Lung microvascular endothelial cell (primary cell): ENCODE measurements at places on chromosomes 7 and 10. TPM values are rescaled to one million over a fixed set of nuclear protein-coding genes. Genes with fewer than 3 reads are reported as not detected.

GRCh38 chr7:134903073-134903790 lies 83.1 kb upstream of the AGBL3 start:
- no peak for DNase-seq

GRCh38 chr7:158355456-158356065 lies 232.1 kb downstream of the PTPRN2 start:
- no peak for DNase-seq

- DNase-seq: no peak
Measured at GRCh38 chr7:47347346-47347745, 234.6 kb downstream of the TNS3 start.

DNA sequence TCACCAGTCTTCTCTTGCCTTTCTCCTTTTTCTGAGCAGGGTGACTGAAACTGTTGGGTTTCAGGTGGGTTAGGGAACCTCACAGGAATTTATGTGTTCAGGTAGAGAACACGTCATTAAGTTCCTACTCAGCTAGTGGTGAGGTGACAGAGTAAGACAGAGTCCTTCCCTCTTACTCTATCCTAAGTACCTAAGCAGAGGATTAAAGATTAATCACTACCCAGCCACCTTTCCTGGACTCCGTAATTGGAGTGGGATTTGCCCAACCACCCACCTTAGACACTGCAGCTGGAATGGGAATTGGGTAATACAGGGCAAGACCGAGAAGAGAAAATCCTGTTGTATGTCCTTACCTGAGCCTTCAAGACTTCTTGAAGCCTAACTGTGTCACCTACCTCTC lies 158.1 kb downstream of the LRRC4 start:
- no peak for DNase-seq

GRCh38 chr10:92042541-92042940 lies 119.0 kb downstream of the BTAF1 start:
- no peak for DNase-seq

DNA sequence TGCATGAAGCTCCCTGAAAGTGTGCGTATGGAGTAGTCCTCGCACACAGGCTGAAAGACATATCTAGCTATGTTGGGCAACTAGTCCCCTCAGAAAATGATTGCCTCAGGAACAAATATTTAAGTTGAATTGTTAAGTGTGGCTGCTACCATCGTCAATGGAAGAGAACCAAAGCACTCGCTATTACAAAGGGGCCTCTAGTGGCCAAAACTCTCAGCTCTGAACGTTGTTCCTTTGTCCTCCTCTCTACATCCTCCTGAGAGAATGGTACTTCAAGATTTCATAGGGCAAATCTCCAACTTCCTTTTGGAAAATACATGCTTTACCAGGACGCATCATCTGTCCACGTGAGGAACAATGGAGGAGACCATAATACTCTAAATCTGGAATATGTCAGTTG lies 209.9 kb downstream of the NRG3 start:
- DNase-seq: peak; percentile 19

GRCh38 chr10:75739414-75740143 lies 308.2 kb downstream of the LRMDA start:
- no peak for DNase-seq

DNA sequence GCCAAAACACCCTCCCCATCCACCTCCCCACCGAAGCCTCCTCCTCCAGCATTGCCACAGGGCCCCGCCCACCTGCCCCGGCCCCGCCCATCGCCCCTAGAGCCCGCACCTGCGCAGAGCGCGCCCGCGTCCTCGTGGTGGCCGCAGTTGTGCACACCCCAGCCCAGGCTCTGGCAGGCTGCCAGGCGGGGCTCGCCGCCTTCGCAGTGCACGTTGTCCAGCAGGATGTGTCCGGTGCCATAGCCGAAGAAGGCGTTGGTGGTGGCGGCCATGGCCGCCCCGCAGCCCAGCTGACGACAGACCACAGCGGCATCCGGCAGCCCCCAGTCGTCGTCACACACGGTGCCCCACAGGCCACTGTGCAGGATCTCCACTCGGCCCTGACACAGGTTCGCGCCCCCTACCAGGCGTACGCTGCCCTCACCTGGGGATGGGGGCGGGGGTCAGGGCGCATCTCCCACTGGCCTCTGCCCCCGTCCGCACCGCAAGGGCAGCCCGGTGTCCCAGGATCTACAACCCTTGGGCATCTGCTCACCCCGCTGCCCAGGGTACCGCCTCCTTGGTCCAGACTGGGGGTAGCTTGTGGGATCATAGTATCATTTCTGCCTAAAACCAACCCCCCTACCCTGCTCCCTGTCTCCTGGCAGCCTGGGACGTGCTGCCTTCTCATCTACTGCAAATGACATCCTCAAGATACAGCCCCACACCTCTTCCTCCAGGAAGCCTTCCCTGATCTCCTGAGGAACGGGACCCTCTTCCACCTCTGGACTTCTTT lies 11.9 kb downstream of the SSC4D start:
- peak; percentile 75 for DNase-seq

GRCh38 chr7:97021747-97022490 lies 2.7 kb downstream of the DLX5 start:
- DNase-seq: no peak

DNA sequence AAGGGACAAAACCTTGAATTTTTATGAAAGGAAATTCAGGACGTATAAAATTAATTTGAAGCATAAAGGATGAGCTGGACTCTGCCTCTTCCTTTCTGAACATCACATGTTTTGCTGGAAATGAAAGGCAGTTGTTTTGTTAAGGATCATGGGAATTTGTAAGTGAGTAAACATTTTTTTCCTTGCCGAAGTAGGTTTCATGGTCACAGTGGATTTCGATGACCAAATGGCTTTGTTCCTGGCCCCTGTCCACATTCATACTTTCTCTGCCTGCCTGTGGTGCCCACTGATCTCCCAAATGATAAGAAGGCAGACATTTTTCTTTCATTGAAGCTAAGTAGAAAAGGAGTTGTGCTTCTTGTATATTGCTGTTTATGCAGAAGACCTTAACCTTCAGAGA lies 104.2 kb downstream of the ARID5B start:
- DNase-seq: peak; percentile 55

GRCh38 chr10:129956876-129957673 lies 7.0 kb downstream of the EBF3 start:
- no peak for DNase-seq

- DNase-seq: no peak
Measured at GRCh38 chr7:99287779-99288534, 15.3 kb downstream of the MYH16 start.

DNA sequence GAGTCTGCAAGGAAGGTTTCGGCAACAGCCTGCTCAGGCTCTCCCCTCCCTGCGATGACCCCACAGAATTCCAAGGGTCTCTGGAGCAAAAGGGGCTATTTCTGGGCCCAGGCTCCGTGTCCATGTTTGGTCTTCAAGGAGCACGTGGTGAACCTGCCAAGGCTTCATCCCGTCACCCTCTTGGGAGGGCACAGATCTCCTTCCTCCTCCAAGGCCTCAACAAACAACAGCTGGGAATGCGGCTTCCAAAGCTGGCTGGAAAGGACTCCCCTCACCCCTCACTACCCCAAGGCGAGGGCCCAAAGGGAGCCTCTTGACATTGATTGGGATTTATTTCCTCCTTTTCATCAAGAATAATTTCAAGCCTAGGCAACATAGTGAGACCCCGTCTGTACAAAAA lies 14.0 kb upstream of the KPNA7 start:
- no peak for DNase-seq

- no peak for DNase-seq
Measured at GRCh38 chr7:81433692-81434331, 336.0 kb downstream of the HGF start.

DNA sequence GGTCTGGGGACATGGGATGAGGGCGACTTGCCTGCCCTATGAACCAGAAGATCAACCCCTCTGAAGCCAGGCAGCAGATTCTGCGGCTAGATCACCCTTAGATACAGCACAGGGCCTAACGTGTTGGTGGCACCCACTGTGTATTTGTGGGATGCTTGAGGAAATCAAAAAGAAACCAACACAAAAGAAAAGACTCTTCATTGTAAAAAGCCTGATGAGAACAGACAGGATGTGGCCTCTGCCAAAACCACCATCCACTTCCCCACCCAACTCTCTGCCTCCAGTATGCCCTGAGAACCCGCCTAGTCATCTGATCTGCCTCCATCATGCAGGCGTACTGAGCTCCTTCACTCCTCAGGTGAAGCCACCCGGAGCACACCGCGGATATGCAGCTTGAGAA lies 97.2 kb upstream of the INSYN2A start:
- DNase-seq: peak; percentile 22

DNA sequence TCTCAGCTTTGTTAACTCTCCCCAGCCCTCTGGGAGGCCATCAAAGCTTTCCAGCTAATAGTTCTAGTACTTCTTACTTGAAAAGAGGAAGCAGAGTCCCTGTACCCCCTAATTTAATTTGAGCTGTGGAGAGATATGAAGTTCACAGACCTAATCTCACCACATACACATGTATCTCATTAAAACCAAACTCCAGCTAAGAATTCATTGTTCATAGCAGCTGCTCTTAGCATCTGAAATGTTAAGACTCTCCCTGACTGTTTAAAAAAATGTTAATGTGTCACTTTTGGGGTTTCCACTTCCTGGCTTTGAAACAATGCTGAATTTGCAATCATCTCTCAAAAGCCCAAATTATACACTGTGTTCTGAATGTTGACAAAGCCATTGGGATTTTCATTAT lies 16.2 kb upstream of the MRC1 start:
- DNase-seq: no peak

DNA sequence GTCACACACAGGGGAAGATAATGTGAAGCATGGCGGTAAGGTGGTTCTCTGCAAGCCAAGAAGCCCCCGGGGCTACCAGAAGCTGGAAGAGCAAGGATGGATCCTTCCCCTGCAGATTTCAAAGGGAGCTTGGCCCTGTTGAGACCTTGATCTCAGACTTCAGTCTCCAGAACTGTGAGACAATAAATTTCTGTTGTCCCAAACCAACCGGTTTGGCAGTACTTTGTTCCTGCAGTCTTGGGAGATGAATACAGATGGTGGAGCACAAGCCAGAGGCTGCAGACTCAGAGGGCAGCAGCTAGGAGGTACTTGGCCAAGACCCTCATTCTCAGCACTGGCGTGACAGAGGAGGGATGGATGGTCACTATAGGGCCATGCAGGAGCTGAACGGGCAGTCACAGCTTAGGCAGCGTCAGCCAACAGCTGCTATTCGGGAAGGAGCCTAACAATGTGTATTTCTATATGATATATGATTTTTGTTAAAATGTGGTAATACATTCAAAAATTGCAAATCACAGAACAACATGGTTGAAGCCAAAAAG lies 387.3 kb downstream of the TNS3 start:
- no peak for DNase-seq

- DNase-seq: peak; percentile 61
Measured at GRCh38 chr7:104137971-104138370, 69.8 kb downstream of the ORC5 start.

- DNase-seq: no peak
Measured at GRCh38 chr7:29886827-29887226, 80.5 kb downstream of the WIPF3 start.

DNA sequence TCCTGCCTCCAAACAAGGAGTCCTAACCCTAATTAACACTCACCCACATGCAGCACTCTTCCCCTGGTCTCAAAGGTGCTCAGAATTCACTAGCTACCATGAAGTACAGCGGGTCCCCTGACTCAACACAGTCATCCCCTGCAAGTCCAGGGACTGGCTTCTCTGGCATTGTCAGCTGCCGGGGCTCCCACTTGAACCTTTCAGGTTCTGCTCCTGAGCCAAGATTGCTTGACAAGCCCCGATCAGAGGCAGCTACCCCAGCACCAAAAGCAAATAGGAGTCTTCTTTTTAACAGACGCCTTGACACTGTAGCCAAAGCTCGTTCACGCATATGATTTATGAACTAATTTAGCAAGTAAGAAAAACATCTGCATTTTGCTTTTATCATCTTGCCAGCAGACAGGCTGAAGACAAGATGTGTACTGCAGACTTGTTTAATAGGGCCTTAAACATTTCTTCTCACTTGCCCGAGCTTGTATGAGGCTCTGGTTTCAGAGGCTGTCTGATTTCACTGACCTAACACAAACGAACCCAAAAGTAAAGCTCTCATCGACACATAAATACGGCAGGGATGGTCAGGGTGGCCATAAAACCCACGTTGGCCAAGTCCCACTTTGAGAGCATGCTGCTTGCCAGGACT lies 67.6 kb upstream of the ADAM12 start:
- no peak for DNase-seq

GRCh38 chr10:89975771-89976170 lies 274.4 kb downstream of the KIF20B start:
- DNase-seq: no peak

- no peak for DNase-seq
Measured at GRCh38 chr7:51020944-51021343, 238.2 kb upstream of the GRB10 start.

- no peak for DNase-seq
Measured at GRCh38 chr7:42910306-42910705, 1.6 kb downstream of the C7orf25 start.

- DNase-seq: peak; percentile 37
Measured at GRCh38 chr7:107387573-107388219, 82.2 kb upstream of the GPR22 start.

DNA sequence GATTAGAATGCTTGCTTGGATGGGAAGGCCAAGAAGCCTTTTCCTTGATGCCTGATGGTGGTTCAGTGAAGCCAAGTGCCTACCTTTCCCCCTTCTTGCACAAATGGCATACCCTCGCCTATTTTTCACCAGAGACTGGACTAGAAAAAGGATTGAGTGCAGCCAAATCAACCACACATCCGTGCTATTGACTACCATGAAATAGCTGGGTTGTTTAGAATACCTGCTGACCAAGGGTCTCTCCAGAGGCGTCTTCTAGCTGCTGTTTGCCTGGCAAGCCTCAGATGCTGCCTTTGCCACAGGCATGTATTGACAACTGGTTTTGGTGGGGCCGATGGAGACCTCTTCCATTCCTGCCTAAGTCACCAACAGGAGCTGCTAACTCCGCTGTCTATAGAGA lies 146.5 kb downstream of the NRF1 start:
- DNase-seq: no peak

GRCh38 chr10:119737823-119738222 lies 12.0 kb downstream of the INPP5F start:
- peak; percentile 94 for DNase-seq

GRCh38 chr10:75612904-75613684 lies 181.7 kb downstream of the LRMDA start:
- DNase-seq: no peak

- DNase-seq: no peak
Measured at GRCh38 chr7:107728276-107728675, 15.7 kb upstream of the CBLL1 start.

The CYP3A7 gene
- not detected in 2 replicates for total RNA-seq

The HPS6 gene
- 22.7 and 31.5 TPM in 2 replicates for total RNA-seq

The CLRN3 gene
- 0.20 and 0.22 TPM in 2 replicates for total RNA-seq

The ITIH5 gene
- under 0.01 and 1.4 TPM in 2 replicates for total RNA-seq

The NODAL gene
- not detected in 2 replicates for total RNA-seq

The RNF133 gene
- total RNA-seq: 0.22 and 0.60 TPM in 2 replicates

The KLLN gene
- total RNA-seq: 0.20 and 0.22 TPM in 2 replicates

The ALOX5 gene
- not detected in 2 replicates for total RNA-seq

The NME8 gene
- total RNA-seq: not detected in 2 replicates

The ETV1 gene
- 5.0 and 6.8 TPM in 2 replicates for total RNA-seq

The HOXA7 gene
- 1.5 and 1.8 TPM in 2 replicates for total RNA-seq

The TUBB8 gene
- total RNA-seq: not detected in 2 replicates

The IGF2BP3 gene
- total RNA-seq: 6.0 and 23.1 TPM in 2 replicates

The LIPF gene
- total RNA-seq: not detected in 2 replicates

The GNGT1 gene
- not detected in 2 replicates for total RNA-seq

The SPDYE11 gene
- not detected in 2 replicates for total RNA-seq

The SLC18A2 gene
- under 0.01 TPM in 1 of 2 replicates, not detected in the other for total RNA-seq
